Ovary (tissue), 10 donors: ENCODE measurements at places on chromosomes 6 and 20. TPM values are rescaled to one million over a fixed set of nuclear protein-coding genes. Genes with fewer than 3 reads are reported as not detected.
A peak's percentile ranks its signal among the peaks of the same experiment; 100 is the strongest.

- no peak for DNase-seq
These were observed 158.5 kb downstream of the SYNDIG1 start for GRCh38 chr20:24627926-24628325.

DNA sequence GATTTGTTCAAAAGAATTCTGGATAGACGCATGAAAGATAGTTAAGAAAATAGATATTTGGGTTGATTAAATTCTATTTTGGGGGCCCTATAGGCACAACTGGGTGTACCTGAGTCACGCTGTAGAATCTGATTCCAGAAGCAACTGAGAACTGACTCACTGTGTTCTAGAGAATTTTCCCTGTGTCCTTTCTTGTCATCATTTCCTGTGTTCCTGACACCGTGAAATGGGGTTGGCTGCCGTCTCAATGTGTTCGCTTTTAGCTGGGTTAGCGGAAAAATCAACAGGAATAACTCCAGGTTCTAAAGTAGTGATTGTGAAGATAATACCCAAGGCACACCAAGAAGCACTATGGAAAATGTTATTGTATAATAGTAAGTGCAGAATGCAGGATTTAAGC lies 5.0 kb downstream of the GCNT2 start:
- DNase-seq: no peak

GRCh38 chr6:145735356-145736165 lies at the start of gene EPM2A:
TSS of gene EPM2A (minus strand) at chr6:145735520. CDS start at chr6:145735498, 22 bp downstream.
- peak; percentile 83 for DNase-seq

The HNF4A gene
- total RNA-seq: 0.92 TPM

DNA sequence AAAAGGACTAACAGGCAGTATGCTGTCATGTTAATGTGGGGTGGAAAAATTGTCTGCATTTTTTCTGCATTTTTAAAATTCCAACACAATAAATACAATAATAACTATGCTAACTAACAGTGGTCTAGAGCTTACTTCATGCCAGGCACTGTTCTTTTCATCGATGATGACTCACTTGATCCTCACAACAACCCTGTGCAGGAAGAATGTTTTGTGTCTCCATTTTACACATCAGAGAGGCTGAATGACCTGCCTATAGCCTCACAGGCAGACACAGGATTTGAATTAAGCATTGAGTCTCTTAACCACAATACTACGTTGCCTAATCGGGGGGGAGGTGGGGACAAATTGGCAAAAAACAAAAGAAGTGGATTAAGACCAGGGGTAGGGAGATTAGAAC lies 26.9 kb upstream of the FANCE start:
- DNase-seq: no peak

DNA sequence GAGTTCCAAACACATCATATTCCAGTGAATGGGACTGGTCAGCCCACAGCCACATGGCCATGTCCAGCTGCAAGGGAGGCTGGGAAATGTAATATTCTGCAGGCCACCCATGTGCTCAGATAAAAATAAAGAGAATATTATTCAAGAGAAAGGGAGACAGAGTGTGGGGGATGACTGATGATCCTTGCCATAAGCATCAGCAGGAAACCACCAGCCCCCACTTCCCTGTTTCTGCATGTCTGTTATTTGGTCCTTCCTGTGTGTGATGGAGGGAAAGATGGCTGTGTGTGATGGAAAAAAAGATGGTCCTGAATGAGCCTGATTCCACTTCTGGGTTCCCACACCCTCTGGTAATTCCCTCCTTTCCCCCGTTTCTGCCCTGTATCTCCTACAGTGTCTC lies 13.1 kb upstream of the RSPO4 start:
- DNase-seq: no peak

DNA sequence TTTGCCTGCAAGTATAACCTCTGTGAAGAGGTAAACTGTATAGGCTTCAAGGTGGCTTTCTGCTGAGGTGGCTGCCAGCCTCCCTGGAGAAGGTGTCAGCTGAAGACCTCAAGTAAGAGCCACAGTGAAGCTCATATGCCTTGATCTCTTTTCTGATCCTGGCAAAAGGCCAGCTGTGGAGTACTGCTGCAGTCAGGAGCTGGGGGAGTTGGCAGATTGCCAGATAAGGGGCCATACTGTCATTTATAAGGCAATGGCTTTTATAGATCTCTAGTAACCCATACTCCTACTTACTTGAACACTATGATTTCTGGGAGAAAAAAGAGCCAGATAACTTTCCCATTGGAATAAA lies 8.8 kb upstream of the CEP85L start:
- DNase-seq: no peak

The ZKSCAN8 gene
- 30.9 TPM for total RNA-seq

DNA sequence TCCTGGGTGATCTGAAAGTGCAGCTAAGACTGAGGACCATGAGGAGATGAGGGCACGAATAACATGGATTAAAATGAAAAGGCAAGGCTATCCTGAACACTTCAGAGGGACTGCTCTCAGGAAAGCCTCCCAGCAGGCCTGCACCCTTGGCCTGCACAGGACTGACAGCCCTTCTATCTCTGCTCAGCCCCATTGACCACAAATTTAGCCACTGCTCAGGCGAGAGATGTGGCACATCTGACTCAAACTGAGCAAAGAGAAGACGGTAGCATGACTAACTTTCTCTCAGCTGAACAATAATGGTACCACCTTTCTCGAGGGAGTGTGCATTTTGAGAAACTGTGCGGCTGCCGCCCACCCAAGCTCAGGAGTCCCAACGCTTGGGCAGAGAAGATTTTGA lies 257.5 kb downstream of the ADGB start:
- DNase-seq: no peak

- no peak for DNase-seq
These were observed 78.8 kb upstream of the ZNFX1 start for GRCh38 chr20:49356676-49357075.

DNA sequence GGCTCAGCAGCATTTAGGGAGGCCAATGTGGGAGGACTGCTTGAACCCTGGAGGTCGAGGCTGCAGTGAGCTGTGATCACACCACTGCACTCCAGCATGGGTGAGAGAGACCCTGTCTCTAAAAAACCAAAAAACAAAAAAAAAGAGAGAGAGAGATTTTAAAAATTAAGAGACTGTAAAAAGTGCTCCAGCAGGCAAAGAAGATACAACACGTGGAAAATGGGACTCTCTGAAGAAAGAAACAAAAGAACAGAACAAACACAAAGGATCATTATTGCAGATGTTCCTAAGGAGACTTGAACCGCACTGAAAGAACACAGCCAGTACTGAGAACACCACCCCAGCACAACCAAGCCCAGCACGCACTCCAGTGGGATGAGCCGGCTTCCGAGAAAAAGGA lies 74.2 kb downstream of the TAF4 start:
- DNase-seq: no peak

The TFAP2B gene
- total RNA-seq: not detected

GRCh38 chr6:39476151-39476550 lies 153.6 kb upstream of the KCNK16 start:
- no peak for DNase-seq

- no peak for DNase-seq
These were observed 53.9 kb upstream of the LAMP5 start for GRCh38 chr20:9460518-9460917.

- DNase-seq: no peak
These were observed 30.8 kb upstream of the PPP1R3G start for GRCh38 chr6:5054245-5054873.
